Neural cell (in vitro differentiated cells): ENCODE measurements at places on chromosomes 12 and 14. TPM values are rescaled to one million over a fixed set of nuclear protein-coding genes. Genes with fewer than 3 reads are reported as not detected.

Gene COQ10A
- 56.5 and 62.4 TPM in 2 replicates for polyA plus RNA-seq

Gene SLCO1B1
- polyA plus RNA-seq = not detected in 2 replicates

Gene GPRC5D
- polyA plus RNA-seq = not detected in 2 replicates

Gene RBP5
- 1.9 TPM in 1 of 2 replicates, not detected in the other for polyA plus RNA-seq

Gene HNF1A
- not detected in 2 replicates for polyA plus RNA-seq

Gene NRXN3
- 110 and 114 TPM in 2 replicates for polyA plus RNA-seq

Gene PRKD1
- polyA plus RNA-seq = 9.6 and 11.1 TPM in 2 replicates

Gene MYRFL
- polyA plus RNA-seq = not detected in 2 replicates

Gene RIC8B
- polyA plus RNA-seq = 30.0 and 37.6 TPM in 2 replicates
